Effector memory CD8-positive, alpha-beta T cell (primary cell): ENCODE measurements at places on chromosomes 13 and 19.

GRCh38 chr19:51001515-51001914 is at the start of gene KLK8:
Gene KLK8, minus strand, starts transcription at chr19:51001604. Its CDS starts 437 bp downstream, at chr19:51001167.
- no peak for DNase-seq

DNA sequence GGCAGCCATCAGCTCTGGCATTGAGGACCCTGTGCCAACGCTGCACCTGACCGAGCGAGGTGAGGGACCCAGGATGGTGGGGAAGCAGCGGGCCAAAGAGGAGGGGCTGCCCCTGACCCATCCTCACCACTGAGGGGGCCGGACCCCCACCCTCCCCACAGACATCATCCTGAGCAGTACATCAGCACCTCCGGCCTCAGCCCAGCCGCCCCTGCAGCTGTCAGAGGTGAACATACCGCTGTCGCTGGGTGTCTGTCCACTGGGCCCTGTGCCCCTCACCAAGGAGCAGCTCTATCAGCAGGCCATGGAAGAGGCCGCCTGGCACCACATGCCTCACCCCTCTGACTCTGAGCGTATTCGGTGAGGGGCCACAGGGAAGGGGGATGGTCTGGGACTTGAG is 7.3 kb downstream of the LENG1 start:
- no peak for DNase-seq

DNA sequence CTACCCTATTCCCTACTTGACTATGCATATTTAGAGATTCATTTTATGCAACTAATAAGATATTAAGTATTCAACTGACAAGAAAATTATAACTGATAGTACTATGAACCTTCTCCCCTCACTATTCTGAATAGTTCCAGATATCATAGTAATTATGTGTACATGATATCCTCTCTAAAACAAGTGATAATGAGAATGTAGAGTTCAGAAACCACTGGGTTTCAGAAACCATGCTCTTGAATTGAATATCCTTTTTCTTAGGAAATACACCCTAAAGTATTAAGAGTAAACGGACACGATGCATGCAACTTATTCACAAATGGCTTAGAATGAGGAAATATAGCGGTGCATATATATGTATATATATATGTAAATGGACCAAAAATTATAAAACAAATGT is 160.9 kb downstream of the TBC1D4 start:
- no peak for DNase-seq

GRCh38 chr19:16590876-16591802 is 18.9 kb upstream of the SLC35E1 start:
- DNase-seq = no peak

DNA sequence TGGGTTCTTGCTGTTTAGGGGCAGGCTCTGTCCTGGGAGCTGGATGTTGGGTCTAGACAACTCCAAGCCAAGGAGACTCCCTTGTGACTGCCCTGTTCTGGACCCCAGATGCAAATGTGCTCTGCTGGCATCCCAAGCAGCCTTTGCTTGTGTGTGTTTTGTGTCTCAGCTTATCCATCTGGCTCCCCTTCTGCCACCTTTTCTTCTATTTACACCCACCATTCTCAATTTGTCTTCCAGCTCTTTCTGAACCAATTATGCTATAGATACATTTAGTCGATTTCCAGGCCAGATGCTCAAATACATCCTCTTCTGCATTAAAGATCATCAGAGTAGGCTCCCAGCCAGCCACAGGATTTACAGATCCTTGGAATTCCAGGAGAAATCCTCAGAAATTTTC is 115.0 kb upstream of the SLC7A1 start:
- DNase-seq = no peak

DNA sequence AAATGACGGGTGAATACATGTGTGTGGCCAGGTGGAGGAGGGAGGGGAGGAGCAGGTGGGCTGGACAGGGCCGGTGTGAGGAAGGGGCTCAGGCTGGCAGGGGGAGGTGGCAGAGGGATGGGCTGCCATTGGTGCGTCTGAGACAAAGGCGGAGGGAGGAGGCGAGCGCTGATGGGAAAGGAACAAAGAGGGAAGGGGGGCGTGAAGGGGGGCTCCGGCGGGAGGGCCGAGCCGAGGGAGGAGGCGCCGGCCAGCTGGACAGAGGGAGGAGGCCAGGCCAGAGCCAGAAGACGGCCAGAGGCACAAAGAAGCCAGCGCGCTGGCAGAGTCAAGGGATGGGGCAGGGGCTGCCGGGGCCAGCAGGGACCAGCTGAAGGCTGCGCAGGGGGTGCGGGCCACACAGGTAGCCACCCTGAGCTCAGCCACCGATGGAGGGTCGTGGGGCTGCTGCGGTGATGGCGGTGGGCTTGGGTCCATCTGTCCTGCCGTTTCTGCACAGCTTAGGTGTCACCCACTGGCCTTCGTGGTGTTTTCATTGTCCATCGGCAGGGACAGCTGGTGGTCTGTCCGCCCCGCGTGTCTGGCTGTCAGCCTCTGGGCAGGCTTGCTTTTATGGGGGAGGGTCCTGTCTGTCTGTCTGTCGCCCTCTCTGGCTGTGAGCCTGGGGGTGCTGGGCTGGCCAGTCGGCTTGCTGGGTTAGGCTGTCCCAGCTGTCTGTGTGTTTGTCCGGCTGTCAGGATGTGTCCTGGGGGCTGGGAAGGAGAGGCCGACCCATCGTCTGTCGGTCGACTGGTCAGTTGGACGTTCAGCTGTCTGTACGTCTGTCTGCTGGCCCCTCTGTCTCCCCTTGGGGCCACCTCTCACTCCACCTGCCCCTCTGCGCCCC is 2.2 kb downstream of the APC2 start:
- DNase-seq = no peak

- no peak for DNase-seq
These were observed 162.7 kb downstream of the TBC1D4 start for GRCh38 chr13:75319254-75319653.

GRCh38 chr19:30381366-30381765 is 9.2 kb downstream of the ZNF536 start:
- no peak for DNase-seq

DNA sequence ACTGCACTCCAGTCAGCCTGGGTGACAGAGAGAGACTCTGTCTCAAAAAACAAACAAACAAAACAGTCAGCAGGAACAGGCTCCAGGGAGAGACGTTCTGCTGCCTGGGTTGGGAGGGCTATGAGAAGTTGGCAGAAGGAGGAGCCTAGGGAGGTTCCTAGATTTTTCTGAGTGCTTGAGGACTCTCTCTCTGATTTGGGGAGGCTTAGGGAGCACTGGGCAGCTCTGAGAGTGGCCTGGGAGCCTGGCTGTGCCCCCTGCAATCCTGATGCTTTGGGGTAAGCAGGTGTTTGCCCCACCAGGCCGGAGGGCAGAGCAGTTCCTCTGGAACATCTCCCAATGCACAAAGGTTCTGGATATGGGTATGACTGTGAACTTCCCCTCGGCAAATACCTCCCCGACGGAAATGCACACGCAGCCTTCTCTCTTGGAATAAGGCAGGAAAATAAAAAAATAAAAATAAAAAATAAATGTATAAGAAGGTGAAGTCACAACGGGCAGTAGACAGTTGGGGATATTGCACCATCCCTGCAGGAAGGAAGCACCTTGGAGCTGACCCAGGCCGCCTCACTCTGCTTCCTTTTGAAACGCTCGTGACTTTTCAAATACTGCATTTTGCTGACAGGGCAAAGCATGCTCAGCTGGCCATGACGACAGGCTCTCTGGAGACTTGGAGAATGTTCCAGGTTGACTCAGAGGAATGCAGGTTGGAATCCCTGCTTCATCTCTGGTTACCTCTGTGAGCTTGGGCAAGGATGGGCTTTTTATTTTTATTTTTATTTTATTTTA is 26.5 kb upstream of the HOMER3 start:
- no peak for DNase-seq

DNA sequence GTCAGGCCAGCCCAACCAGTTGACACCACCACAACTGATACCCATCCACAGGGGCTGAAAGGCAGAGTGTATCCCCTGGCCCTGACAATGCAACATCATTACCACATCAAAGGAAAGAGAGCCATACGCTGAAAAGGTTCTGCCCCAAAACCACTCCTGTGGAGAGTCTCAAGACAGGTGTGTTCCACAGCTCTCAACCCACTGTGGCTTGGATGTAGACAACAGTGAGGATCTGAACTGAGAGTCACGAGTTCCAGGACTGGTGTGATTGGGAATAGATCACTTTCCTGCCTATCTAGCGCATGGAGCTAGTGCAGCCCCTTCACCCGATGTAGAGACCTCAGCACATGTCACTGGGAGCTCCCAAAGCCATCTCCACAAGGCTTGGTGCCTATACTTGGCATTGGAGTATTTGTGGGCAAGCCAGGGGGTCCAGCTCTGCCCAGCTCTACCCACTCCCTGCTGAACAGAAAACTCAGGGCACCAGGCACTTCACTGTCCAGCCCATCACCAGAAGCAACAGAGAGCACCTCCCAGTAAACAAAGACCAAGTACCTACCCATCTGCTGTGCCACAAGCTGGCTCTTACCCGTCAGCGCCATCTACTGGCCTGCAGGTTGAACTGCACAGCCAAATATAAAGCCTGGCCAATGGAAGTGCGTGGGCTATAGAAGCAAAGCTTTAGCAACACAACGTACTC is 579.5 kb downstream of the UQCRFS1 start:
- peak; percentile 34 for DNase-seq

GRCh38 chr19:560121-560520 is 12.3 kb upstream of the BSG start:
- DNase-seq = no peak

DNA sequence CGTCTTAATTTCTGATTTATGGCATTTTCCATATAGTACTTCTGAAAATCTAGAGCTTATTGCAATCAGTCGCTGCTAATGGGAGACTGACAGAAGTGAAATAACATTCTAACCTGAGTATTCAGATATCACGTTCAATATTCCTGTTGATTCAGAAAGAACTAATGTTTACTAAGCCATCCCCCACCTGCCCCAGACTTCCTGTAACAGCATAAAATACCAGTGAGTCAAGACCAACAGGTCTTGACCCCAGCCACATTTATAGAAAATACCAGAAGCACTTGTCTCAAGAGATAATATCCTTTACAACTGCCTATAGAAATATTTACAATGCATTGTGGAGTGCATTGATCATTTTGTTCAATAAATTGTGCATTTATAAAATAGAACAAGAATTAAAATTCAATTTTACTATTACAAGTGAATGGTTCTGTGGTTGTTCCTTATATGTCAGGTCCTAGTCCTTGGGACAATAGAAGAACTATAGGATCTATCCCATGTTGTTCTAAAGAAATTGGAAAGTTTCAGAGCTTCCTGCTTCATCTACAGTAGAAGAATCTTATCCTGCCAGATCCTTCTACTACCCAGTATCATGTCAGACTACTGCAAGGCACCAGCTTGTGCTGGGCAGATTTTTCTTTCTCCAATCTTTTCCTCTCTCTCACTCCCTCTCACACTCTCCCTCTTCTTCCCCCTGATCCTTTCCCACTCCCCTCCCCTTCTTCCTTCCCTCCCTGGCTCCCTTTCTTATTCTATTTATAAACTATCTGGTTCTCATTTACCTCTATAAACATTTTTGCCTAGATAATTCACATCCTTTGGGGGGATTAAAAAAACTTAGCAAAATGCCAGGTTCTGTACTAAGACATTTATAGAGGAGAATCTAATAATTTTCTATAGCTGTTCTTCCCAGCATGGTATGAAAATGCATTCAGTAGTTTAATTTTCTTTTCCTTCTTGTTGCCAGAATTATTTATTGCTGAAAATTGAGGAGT is 629.9 kb downstream of the DIAPH3 start:
- no peak for DNase-seq

- DNase-seq = no peak
These were observed 848 bp upstream of the NECTIN2 start for GRCh38 chr19:44845286-44845611.

GRCh38 chr19:19602136-19602712 is 16.3 kb downstream of the PBX4 start:
- no peak for DNase-seq

GRCh38 chr19:46616631-46617322 is 8.1 kb downstream of the PTGIR start:
- DNase-seq = no peak

- no peak for DNase-seq
These were observed 107.8 kb upstream of the ATXN8OS start for GRCh38 chr13:69999875-70000274.

- no peak for DNase-seq
These were observed 449.5 kb downstream of the KLF12 start for GRCh38 chr13:73684750-73685149.

DNA sequence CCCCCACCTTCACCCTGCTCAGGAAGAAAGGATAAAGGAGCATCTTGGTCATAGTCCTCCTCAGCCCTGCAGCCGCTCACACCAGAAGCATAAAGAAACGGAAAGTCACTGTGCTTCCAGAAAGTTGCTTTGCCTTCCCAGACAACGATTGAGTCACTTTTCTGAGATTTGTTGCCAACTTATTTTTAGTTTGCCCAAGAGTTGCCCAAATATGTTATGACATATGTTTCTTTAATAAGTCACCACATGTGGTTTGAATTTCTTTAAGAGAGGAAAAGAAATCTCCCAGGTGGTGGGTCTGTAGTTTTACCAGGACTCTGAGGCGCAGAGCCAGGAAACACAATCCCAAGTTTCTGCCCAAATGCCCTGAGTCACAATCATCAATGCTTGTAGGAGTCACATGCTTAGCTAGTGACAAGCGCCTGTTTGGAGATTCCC is 63.4 kb upstream of the LRCH1 start:
- DNase-seq = no peak

GRCh38 chr19:10872546-10873107 is 1.3 kb downstream of the CARM1 start:
- no peak for DNase-seq

DNA sequence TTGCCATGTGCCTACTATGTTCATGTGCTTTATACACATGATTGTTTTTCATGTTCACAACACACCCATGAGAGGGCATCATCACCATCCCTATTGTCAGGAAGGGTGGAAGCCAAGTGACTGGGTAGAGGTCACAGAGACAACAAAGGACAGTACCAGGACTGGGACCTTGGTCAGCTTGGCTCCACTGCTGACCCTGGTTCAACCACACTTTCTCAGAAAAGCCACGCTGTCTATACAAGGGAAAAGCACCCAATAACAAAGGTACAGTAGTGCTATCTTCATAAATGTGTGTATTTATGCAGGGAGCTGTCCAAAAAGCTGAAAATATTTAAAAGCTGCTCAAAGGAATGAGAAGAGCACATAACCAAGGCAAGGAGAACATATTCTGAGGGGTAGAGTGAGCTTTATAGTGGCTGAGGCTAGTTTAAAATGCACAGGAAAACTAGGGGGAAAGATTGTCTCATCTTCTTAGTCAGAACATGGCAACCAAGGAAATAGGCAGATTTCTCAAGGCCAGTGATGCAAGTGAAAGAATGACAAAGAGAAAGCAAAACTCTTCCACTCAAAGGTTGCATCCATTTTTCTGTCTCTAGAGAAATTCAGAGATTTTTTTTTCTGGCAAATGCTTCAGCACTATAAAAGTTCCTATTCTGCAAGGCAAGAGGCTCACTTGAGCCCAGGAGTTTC is 415.0 kb downstream of the FOXO1 start:
- no peak for DNase-seq

GRCh38 chr19:8050274-8051096 is 2.1 kb upstream of the CCL25 start:
- DNase-seq = peak; percentile 61

- DNase-seq = no peak
These were observed 2.6 kb upstream of the PEPD start for GRCh38 chr19:33524024-33524664.
